Activated CD8-positive, alpha-beta T cell treated with anti-CD3 and anti-CD28 coated beads, Interleukin-2, amount 10 ng/mL, durations not matched to agents 7 days and 5 days (primary cell): ENCODE measurements at places on chromosomes 4 and X. TPM values are rescaled to one million over a fixed set of nuclear protein-coding genes. Genes with fewer than 3 reads are reported as not detected.

The CXCL11 gene
- not detected for total RNA-seq

The ARAP2 gene
- total RNA-seq = 35.5 TPM

GRCh38 chr4:168694667-168695066, 197.8 kb downstream of the PALLD start:
- H3K4me1 ChIP-seq = no peaks in the 10 kb centered on the region
- no peaks in the 10 kb centered on the region for H3K36me3 ChIP-seq
- peaks cover 11% of the 10 kb centered on the region for H3K27me3 ChIP-seq
- H3K27ac ChIP-seq = no peak overlapping the region
- DNase-seq = no peak

- peaks cover 3% of the 10 kb centered on the region for H3K27me3 ChIP-seq
- no peak for DNase-seq
- H3K4me3 ChIP-seq = no peak overlapping the region
- no peaks in the 10 kb centered on the region for H3K36me3 ChIP-seq
Observed at GRCh38 chr4:8336412-8337075, 67.0 kb downstream of the HTRA3 start.

The ZMAT1 gene
- total RNA-seq = 3.1 TPM

GRCh38 chrX:105822138-105823091, at the start of gene NRK:
NRK (plus strand) TSS chrX:105822539; CDS start chrX:105822846, 307 bp downstream.
- no peaks in the 10 kb centered on the region for H3K4me1 ChIP-seq
- DNase-seq = no peak
- H3K4me3 ChIP-seq = no peak within 1 kb of the TSS
- peaks cover 9% of the 10 kb centered on the region for H3K27me3 ChIP-seq
- H3K27ac ChIP-seq = no peak within 1 kb of the TSS

GRCh38 chrX:55697381-55697780, 20.2 kb upstream of the RRAGB start:
- H3K27ac ChIP-seq = no peak overlapping the region
- no peak for DNase-seq
- H3K27me3 ChIP-seq = no peaks in the 10 kb centered on the region
- H3K36me3 ChIP-seq = no peaks in the 10 kb centered on the region
- H3K4me1 ChIP-seq = peaks cover 24% of the 10 kb centered on the region
- H3K4me3 ChIP-seq = no peak overlapping the region

DNA sequence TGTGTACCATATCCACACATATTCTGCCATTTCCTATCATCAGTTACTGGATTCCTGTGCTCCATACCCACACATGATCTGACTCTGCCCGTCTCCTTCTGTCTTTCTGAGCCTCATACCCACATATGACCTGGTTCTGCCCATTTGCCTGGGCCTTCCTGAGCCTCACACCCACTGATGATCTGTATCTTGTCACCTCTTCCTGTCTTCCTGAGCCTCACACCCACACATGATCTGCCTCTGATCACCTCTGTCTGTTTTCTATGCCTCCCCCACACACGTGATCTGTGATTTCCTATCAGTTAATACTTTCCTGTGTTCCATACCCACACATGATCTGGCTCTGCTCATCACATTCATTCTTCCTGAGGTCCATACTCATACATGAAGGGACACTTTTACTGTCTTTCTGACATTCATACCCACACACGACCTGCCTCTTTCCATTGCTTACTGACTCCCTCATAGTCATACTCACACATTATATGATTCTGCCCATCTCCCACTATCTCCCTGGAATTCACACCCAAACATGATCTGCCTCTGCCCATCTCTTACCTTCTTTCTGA, 32.5 kb downstream of the SCML1 start:
- H3K36me3 ChIP-seq = no peaks in the 10 kb centered on the region
- H3K27ac ChIP-seq = no peak overlapping the region
- no peaks in the 10 kb centered on the region for H3K27me3 ChIP-seq
- no peaks in the 10 kb centered on the region for H3K4me1 ChIP-seq

GRCh38 chr4:110501826-110502225, 25.9 kb downstream of the ENPEP start:
- H3K27ac ChIP-seq = no peak overlapping the region
- H3K27me3 ChIP-seq = peaks cover 7% of the 10 kb centered on the region
- H3K4me1 ChIP-seq = no peaks in the 10 kb centered on the region
- H3K4me3 ChIP-seq = no peak overlapping the region
- DNase-seq = no peak

GRCh38 chr4:169030562-169030982, 20.5 kb upstream of the CBR4 start:
- H3K27ac ChIP-seq = no peak overlapping the region
- H3K27me3 ChIP-seq = peaks cover 4% of the 10 kb centered on the region
- DNase-seq = no peak

DNA sequence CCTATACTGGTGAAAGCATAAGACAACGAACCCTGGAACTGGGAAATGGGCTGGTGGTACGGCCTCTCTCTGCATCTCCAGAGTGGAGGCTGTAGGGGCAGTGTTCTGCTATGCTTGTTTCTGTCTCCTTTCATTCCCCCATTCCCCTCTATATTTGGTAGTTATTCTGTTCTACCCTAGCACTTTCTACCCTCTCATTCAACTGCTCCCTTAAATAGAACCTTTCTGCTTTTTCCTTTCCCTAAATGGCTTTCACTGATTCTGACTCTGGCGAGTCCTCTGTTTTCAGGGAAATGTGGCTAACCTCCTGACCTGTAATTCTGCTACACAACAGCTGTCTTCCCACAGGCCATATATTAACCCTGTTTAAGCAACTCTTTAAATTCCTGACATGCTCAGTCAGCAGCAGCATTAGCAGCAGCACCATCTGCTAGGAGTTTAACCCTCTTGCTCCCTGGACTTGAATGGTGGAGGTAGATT, 94.2 kb downstream of the CXCL13 start:
- peaks cover 12% of the 10 kb centered on the region for H3K27me3 ChIP-seq
- no peaks in the 10 kb centered on the region for H3K4me1 ChIP-seq
- H3K27ac ChIP-seq = no peak overlapping the region
- no peak overlapping the region for H3K4me3 ChIP-seq
- no peak for DNase-seq
- no peaks in the 10 kb centered on the region for H3K36me3 ChIP-seq

The IL3RA gene
- total RNA-seq = 0.61 TPM

The ANK2 gene
- total RNA-seq = 0.47 TPM

- no peaks in the 10 kb centered on the region for H3K36me3 ChIP-seq
- H3K4me1 ChIP-seq = no peaks in the 10 kb centered on the region
- H3K27ac ChIP-seq = no peak overlapping the region
- H3K27me3 ChIP-seq = no peaks in the 10 kb centered on the region
- H3K4me3 ChIP-seq = no peak overlapping the region
Observed at GRCh38 chr4:68734095-68734494, 63.6 kb upstream of the UGT2B15 start.

The SSX4 gene
- not detected for total RNA-seq

DNA sequence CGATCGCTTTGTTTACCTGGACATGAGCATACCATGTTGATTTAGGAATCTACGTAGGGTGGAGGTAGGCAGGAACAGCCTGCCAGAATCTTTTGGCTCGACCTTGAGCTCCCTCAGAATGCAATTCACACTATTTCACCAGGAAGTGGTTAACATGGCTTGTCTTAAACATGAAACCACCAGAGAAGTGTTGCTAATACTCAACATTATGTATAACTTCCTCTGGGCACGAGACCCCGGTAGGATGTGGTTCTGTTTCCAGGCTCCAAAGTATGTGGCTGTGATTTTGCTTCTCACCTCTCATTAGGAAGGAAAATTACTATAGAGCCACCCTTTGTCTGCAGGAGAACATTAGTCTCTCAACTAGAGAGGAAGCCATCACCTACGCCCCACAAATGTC, 59.0 kb upstream of the VCX3B start:
- no peak overlapping the region for H3K4me3 ChIP-seq
- no peaks in the 10 kb centered on the region for H3K27me3 ChIP-seq
- H3K27ac ChIP-seq = no peak overlapping the region
- H3K36me3 ChIP-seq = no peaks in the 10 kb centered on the region
- no peak for DNase-seq
- no peaks in the 10 kb centered on the region for H3K4me1 ChIP-seq

The DIPK2B gene
- total RNA-seq = not detected

- H3K4me1 ChIP-seq = peaks cover 10% of the 10 kb centered on the region
- H3K4me3 ChIP-seq = no peak overlapping the region
- no peak overlapping the region for H3K27ac ChIP-seq
- H3K27me3 ChIP-seq = peaks cover 60% of the 10 kb centered on the region
- no peak for DNase-seq
- no peaks in the 10 kb centered on the region for H3K36me3 ChIP-seq
Observed at GRCh38 chr4:141130947-141131605, 2.2 kb downstream of the RNF150 start.

- H3K36me3 ChIP-seq = peaks cover 3% of the 10 kb centered on the region
- no peaks in the 10 kb centered on the region for H3K4me1 ChIP-seq
- H3K27ac ChIP-seq = no peak overlapping the region
- no peaks in the 10 kb centered on the region for H3K27me3 ChIP-seq
- DNase-seq = no peak
Observed at GRCh38 chr4:139137763-139138162, 39.3 kb downstream of the ELF2 start.

The NWD2 gene
- not detected for total RNA-seq

The DNAAF6 gene
- not detected for total RNA-seq

The HMX1 gene
- total RNA-seq = not detected

- H3K27ac ChIP-seq = no peak overlapping the region
- DNase-seq = no peak
- H3K4me1 ChIP-seq = peaks cover 7% of the 10 kb centered on the region
- peaks cover 4% of the 10 kb centered on the region for H3K36me3 ChIP-seq
Observed at GRCh38 chrX:70477734-70478075, 33.1 kb downstream of the DLG3 start.

DNA sequence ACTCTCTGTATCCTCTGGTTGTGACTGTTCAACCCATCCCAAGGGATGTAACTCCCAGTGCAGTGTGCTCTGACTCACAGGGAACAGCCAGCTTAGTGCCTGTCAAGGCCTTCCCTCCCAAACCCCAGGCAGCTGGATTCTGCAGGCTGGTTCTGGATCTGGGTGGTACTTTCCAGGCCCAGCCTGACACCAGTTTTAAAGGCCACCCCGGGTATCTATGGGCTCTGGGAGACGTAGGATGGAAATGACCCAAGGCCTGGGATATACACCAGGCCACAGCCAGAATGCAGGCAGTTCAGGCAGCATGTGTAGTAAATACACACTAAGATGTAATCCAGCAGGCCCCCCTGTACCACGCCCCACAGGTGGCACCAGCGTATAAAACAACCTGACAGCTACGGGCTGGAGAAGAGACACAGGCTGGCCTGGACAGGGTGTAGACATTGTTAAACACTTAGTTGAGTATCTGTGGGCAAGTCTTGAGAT, 64.2 kb downstream of the SPINK2 start:
- no peak for DNase-seq
- H3K27me3 ChIP-seq = peaks cover 6% of the 10 kb centered on the region

The MAGEE2 gene
- not detected for total RNA-seq

DNA sequence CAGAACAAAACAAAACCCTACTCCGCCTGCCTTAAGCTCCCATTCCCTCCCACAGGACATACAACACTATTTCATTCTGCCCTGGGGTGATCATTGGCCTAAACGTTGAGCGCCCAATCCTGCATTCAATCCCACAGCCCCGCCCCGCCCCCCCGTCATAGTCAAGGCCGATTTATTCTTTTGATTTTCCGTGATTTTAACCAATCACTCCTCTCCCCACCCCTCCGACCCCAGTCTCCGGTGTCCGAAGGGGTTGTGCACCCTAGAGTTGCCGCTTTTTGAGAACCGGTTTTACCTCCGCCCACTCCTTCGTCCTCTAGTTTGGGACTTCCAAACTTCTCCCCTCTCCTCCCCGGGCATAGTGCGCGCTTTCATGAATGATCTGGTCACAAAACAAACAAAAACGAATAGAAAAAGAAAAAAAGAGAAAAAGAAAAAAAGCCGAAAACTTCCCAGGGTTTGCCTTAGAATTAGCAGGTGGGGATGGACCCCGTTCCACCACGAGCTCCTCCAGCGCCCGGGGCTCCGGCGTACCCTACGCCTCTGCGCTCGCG, 446 bp upstream of the UBE2A start:
- peaks cover 29% of the 10 kb centered on the region for H3K4me1 ChIP-seq
- peaks cover 12% of the 10 kb centered on the region for H3K36me3 ChIP-seq
- peak overlapping the region; percentile 78 for H3K4me3 ChIP-seq
- DNase-seq = no peak
- H3K27ac ChIP-seq = peak overlapping the region; percentile 85

DNA sequence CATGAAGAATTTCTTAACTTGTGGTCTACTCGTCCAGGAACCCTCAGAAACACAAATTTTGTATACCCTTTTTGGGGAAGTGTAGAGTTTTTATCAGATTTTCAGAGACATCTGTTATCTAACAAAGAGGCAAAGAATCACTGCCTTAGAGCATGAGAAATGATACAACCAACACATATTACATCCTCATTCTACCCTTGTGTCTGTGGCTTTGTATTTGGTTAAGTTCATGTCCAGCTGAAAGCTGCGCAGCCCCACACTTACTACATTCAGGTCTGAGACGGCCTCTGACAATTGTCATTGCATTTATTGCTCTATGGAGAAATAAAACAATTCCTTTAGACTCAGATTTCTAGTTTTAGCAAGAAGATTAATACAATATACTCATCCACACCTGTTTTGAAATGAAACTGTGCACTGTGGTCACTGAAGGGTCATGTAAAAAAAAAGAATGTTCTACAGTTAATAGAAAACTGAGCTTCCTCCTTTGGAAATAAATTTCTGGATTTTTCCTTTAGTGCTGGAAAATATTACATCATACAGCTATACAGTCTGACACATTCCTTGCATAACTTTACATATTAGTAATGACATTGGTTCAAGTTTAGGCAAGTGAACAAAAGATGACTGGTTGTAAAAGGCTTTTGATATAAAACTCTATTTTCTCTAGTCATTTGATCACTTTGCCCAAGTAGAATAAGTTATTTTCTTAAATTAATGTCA, 39.8 kb downstream of the GLRB start:
- H3K4me3 ChIP-seq = no peak overlapping the region
- no peak for DNase-seq
- H3K4me1 ChIP-seq = no peaks in the 10 kb centered on the region

GRCh38 chr4:123578276-123579029, 181.9 kb downstream of the SPRY1 start:
- H3K36me3 ChIP-seq = peaks cover 23% of the 10 kb centered on the region
- no peak overlapping the region for H3K27ac ChIP-seq
- H3K4me1 ChIP-seq = peaks cover 26% of the 10 kb centered on the region
- no peak for DNase-seq

DNA sequence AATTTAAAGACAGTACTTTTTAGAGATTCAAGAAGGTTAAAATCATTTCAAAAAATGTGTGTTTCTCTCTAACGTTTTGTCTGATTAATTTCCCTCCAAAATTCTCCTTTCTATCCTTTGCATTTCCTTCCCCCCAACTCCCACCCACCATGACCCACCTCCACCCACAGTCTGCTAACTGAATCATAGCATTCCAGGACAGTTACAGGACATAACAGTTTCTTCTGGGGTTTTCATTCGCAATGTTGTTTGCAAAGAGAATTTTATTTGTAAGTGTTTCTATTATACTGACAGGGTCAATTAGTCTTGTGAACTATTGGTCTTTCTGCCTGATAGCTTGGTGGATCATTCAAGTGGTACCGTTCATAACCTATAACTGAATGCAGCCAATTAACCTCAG, 53.7 kb downstream of the ANAPC10 start:
- H3K36me3 ChIP-seq = peaks cover 5% of the 10 kb centered on the region
- H3K27me3 ChIP-seq = no peaks in the 10 kb centered on the region
- no peak for DNase-seq
- no peak overlapping the region for H3K4me3 ChIP-seq
- H3K4me1 ChIP-seq = peaks cover 3% of the 10 kb centered on the region

GRCh38 chrX:69015156-69015555, 150.1 kb downstream of the PJA1 start:
- DNase-seq = no peak
- no peak overlapping the region for H3K27ac ChIP-seq
- no peaks in the 10 kb centered on the region for H3K36me3 ChIP-seq
- no peaks in the 10 kb centered on the region for H3K4me1 ChIP-seq

The ENPEP gene
- 0.53 TPM for total RNA-seq

- no peaks in the 10 kb centered on the region for H3K27me3 ChIP-seq
- H3K4me1 ChIP-seq = peaks cover 21% of the 10 kb centered on the region
- peak overlapping the region; percentile 85 for H3K4me3 ChIP-seq
- peak; percentile 66 for DNase-seq
Observed at GRCh38 chrX:40644821-40645358, 2.5 kb downstream of the CXorf38 start.
